ENCODE measurements at places on chromosomes 13 and 19. TPM values are rescaled to one million over a fixed set of nuclear protein-coding genes. Genes with fewer than 3 reads are reported as not detected.

The MYO1F gene
- 33.0 TPM for total RNA-seq

DNA sequence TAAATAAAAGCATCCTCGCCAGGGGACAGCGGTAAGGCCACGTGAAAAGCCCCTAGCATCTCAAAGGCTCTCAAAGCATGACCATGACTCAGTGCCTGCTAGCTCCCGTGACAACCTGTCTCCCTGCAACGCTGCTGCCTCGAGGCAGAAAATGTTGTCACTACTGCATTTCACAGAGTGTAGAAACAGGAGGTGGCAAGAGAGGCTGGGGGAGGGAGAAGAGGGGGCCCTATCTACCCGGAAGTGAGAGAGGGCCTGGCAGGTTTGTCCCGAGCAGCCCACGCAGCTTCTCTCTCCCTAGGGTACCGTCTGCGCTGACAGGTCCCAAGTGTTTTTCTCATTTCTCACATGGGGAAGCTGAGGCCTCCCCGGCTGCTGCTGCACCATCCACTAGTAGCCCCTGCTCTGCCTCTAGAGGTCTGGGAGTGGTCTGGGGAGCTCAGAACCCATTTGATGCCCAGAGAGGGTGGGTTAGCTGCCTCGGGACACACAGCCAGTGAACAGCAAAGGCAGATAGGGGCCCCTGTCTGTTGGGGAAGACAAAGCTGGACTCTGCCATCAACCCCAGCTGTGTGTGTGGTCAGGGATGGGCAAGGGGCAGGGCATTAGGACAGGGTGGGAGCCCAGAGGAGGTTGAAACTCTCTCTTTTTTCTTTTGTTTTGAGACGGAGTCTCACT lies 3.7 kb downstream of the TINCR start:
- DNase-seq, result no peak

- no peak for DNase-seq
Measured at GRCh38 chr19:33864311-33864850, 67.7 kb downstream of the KCTD15 start.

DNA sequence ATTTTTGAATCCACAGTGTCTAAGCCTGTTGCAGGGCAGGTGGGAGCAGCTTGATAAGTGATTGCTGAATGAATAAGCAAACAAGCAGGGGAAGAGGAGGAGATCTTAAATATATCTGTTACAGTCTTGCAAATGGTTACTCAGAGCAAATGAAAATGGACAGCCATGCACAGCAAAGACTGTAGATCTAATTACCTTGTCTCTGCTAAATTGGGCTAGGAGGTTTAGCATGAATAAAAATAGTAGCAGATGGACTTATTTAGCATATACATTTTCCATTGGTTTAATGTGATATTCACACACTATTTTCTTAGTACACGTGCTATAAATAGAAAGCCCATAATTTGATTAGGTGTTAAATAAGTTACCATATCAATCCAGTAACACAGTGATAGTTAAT lies 72.9 kb upstream of the FARP1 start:
- DNase-seq, result no peak

- DNase-seq, result no peak
Measured at GRCh38 chr13:105607016-105607415, 928.4 kb downstream of the EFNB2 start.

Data from activated CD4-positive, alpha-beta T cell treated with anti-CD3 and anti-CD28 coated beads, Interleukin-2, amount 10 ng/mL, durations not matched to agents 24 days and 14 days (primary cell).